ENCODE measurements at places on chromosomes 4 and X.

GRCh38 chr4:25970226-25970675 lies 56.2 kb downstream of the SMIM20 start:
- peak; percentile 63 for DNase-seq

DNA sequence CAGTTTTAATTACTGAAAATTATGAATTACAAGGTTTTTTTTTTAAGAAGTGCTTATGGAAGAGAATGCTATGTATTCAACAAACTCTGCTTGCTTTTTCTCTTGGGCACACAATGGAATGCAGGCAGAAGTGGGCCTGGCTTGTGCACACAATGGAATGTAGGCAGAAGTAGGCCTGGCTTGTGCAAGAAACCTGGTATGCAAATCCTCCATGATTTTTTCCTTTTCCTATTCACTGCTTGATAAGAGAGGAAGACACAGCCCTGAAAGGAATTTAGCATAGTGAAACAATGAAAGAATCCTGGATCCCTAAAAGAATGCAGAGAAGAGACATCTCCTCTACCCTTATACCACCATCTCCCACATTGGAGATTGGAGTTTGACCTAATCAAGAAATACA lies 138.4 kb downstream of the COL25A1 start:
- DNase-seq = no peak

DNA sequence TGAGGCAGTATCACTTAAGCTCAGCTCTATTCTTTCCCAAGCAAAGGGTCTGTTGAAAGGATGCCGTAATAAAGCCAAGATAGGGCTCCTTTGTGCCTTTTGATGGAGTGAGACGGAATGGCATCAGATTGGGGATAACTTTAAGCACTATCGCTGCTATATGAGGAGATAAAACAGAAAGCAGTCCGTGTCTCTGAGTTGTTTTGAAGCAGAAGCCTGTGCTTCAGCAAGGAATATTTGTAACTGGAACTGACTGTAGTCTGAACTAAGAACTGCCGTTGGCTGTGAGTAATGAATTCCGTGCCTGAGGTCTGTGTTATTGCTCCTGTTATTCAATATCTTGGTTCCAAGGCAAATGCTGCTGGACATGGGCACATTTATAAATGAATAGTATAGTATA lies 297.4 kb downstream of the ANKRD50 start:
- DNase-seq = no peak

DNA sequence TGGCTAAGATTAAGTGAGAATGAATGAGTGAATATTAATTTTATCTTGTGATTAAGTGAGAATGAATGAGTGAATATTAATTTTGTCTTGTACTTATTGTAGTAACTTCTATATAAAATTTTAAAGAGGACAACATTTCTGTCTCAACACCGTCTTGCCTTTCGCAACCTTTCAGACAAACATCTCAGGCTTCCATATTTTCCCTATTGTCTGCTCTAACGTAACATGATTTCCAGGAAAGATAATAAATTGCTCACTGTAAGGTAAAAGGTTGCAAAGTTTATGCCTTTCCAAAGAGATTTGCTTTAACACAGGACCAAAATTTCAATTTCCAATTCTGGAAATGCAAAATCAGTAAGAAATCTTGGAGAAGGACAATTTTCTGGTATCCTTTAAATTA lies 41.7 kb upstream of the SLC39A8 start:
- DNase-seq = no peak

GRCh38 chr4:15043226-15043625 lies 40.9 kb downstream of the CPEB2 start:
- DNase-seq = no peak

GRCh38 chrX:56462389-56462788 lies 101.0 kb upstream of the UBQLN2 start:
- no peak for DNase-seq

DNA sequence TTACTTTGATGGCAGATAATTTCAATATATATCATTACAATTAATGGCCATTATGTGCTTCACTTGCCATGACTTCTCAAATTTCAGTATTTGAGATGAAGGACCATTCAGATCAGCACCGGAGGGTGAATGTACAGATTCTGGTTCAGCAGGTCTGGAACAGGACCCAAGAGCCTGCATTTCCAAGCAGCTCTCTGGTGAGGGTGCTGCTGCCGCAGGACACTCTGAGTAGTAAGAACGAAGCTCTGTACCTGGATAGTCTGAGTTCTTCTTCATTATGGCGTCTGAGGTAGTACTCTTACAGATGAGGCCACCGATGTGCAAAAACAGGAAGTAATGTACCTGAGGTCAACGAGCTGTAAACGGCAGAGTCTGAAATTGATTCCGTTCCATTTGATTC lies 228.2 kb downstream of the FBXW7 start:
- DNase-seq = no peak

- DNase-seq = no peak
Observed at GRCh38 chr4:120555058-120555457, 367.5 kb downstream of the PRDM5 start.

DNA sequence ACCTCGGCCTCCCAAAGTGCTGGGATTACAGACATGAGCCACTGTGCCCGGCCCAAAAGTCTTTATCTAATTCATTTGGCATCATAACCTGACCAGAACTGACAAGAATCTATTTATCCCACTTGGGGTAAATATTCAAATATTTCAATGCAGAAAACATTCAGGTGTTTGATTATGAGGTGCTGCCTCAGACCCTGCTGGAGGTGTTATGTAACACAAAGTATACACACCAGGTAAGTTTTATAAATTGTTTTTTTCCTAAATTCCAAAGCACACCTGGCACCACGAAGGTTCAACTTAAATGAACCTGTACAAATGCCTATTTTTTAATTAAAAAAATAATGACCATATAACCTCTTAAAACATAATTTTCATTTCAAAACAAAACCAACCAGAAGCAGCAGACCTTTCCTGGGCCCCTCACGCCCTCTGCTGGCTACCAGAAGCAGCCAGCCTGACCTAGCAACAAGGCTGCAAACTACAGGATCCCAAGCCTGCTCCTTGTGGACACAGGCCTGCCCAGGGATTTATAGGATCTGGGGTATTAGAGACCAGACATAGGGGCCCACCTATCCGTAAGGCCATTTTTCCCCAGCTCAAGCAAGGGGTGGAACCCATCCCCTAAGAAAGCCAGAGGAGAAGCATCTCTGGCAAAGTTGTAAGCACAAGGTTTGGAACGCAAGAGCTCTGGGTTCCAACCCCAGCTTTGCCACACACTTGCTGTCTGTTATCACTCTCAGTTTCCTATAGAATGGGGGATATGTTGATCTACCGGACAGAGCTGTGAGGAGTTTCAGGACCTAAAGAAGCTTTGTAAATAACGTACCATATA lies 11.7 kb downstream of the OTUD5 start:
- DNase-seq = peak; percentile 50

DNA sequence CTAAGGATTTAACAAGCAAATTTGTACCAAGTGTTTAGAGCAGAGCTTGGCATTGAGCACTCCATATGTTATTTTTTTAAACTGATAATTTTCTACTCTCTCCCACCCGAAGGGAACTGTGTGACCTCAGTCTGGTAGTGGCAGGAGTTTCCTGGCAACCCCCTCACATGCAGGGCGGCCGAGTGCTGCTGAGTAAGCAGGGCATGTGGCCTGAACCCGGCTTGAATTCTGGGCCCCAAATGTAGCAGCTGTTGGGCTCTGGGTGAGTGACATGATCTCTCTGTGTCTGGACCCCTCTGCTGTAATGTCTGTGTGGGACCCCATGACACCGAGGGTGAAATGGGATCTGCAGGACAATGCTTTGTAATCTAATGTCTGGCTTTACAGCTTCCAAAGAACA lies 13.6 kb upstream of the C4orf50 start:
- DNase-seq = no peak

DNA sequence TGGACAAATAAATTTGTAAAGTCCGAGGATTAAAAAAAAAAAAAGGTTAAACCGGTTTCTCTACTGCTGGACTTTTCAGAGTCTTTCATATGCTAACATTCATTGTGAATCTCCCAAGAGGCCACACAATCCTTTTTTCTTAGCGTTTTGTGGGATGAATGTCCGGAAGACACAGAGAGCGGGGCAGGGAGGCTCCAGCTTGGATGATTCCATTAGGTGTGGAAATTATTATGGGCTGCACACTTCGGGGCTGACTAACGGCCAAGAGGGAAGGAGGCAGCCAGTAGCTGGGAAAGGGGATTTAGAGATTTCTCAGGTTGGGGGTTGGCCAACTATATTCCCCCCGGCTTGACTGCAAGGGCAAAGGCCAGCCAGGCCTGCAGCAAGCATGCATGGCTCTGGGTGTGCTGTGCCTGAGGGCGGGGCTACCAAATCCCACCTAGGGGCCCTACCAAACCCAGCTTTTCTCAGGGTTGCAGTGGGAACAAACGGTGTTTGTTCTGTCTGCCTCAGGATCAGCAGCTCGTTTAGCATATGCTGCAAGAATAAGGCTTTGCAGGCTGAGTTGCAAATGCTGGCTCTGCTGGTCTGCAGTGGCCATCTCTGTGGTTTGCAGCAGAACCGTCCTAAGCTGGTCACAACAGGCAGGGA lies 28.6 kb downstream of the NYX start:
- DNase-seq = no peak

GRCh38 chr4:156169011-156169410 lies 215.3 kb upstream of the CTSO start:
- DNase-seq = peak; percentile 37

DNA sequence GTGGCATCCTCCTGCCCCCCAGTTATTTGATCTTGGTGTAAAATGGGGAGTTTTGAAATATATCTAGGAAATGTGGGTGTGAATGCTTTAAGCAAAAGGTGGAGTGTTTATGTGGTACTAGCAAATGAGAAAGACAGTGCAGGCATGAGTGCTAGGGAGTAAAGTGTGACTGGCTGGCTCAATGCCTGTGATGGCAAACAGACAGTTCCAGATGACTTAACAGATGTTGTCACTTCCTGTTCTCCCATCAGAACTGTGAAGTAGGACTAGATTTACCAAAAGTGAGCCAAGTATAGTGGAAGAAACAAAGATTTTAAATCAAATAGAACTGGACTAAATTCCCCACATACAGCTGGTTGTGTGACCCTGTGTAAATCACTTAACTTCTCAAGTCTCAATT lies 8.4 kb upstream of the AMOT start:
- peak; percentile 33 for DNase-seq

- DNase-seq = no peak
Observed at GRCh38 chr4:128380306-128380705, 92.7 kb upstream of the PGRMC2 start.

GRCh38 chrX:70128071-70128470 lies 5.2 kb upstream of the IGBP1 start:
- DNase-seq = no peak

GRCh38 chr4:16199093-16199492 lies 27.2 kb downstream of the TAPT1 start:
- no peak for DNase-seq

DNA sequence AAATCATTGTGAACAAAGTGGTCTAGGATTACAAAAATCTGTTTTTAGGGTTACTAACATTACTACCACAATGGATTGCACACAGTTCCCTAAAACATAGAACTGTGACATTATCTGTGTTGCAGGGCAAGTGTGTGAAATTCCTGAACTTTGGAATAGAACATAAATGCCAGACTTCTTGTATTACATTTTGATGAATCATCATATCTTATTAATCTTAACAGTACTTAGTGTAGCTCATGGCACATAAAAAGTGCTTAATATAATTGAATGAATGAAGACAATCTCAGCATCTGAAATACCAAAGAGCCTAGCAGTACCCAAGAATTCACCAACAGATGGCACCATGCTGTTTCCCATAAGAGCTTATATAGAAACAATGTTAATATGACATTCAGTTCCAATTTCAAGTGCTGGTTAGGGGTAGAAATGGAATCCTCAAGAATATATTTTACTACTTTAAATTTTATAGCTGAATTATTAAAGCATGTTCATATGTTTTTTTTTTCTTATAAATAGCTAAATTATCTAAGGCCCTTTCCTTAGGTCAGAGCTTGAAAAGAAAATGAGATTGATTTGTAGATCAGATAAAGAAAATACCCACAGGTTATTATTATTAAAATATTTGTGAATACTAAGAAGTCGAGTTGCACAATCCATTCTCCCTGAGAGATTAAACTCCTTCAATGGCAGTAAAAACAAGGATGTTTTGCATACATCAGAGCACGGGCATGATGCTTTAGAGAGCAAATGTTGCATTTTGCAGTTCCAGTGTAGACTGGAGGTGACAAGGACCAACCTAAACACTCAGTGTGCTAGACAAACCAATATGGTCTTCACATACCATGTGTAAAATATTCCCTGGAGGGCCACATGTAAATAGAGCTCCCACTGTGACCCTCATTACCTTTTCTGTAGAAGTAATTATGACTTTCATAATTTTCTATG lies 25.7 kb upstream of the SHISA3 start:
- DNase-seq = no peak
